ENCODE measurements at places on chromosomes 3 and 15.

GRCh38 chr3:2484162-2485026, 385.7 kb downstream of the CNTN4 start:
- no peak for DNase-seq

GRCh38 chr3:4738737-4739274, 240.4 kb upstream of the BHLHE40 start:
- DNase-seq = no peak

DNA sequence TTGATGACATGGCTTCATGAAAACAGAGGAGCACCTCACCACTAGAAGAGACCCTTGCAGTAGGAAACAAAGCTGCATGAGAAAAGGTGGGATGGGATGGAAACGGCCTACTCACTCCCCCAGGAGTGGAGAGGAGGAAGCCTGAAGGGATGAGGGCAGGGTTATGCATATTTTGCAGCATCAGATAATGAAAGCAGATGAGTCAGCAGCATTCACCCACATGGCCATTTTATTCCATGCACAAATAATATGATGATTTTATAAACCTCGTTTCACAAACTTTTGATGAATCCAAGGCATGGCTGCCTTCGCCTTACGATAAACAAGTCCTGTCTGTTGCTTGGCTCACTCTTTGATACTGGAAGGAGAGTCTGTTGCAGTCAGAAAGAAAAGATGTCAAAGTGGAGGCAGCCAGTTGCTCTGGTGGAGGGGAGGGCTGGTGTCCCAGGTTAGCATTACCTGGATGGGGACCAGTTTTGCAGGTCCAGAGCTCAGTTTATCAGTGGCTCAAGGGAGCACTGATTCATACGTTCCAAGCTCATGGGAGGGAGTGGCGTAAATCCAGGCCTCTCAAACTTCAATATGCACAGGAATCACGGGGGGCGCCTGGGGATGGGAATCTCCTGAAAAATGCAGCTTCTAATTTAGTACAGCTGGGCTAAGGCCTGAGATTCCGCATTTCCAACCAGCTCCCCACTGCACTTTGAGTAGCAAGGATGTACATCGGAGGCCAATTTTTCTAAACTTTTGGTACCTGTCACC, 9.2 kb upstream of the EHD4 start:
- DNase-seq = no peak

GRCh38 chr3:52443791-52444687, 864 bp downstream of the SEMA3G start:
- no peak for DNase-seq

GRCh38 chr3:123081718-123082369, 15.0 kb downstream of the PDIA5 start:
- no peak for DNase-seq

- no peak for DNase-seq
These were observed 54.5 kb downstream of the NEK11 start for GRCh38 chr3:131081224-131081623.

DNA sequence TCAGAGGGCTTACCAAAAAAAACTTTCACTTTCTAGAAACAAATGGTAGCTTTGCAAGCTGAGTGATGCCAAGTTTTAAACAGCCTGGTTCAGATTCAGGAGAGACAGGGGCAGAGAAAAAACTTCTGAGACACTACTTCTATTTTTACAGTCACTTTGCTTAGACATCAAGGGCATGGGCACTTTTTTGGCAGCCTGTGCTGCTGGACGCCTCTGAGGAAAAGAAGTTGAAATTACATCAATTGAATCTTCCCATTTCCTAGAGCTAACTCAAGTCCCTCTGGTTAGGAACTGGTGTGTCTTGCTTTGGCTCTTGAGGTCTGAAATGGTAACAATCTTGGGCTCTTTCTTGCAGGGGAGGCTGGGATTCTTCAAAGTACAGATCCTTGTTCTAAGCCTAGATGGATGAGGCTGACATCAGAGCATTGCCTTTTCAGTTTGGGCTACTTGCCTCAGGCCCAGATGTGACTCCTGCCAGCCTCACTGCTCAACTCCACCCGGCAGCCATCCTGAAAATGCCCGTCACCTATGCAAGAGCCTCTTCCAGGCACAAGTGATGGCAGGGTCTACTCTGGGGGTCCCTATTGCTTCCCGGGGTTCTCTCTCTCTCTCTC, 357.5 kb downstream of the FOXP1 start:
- DNase-seq = peak; percentile 22

- DNase-seq = no peak
These were observed 3.4 kb upstream of the POLG start for GRCh38 chr15:89338036-89338435.

DNA sequence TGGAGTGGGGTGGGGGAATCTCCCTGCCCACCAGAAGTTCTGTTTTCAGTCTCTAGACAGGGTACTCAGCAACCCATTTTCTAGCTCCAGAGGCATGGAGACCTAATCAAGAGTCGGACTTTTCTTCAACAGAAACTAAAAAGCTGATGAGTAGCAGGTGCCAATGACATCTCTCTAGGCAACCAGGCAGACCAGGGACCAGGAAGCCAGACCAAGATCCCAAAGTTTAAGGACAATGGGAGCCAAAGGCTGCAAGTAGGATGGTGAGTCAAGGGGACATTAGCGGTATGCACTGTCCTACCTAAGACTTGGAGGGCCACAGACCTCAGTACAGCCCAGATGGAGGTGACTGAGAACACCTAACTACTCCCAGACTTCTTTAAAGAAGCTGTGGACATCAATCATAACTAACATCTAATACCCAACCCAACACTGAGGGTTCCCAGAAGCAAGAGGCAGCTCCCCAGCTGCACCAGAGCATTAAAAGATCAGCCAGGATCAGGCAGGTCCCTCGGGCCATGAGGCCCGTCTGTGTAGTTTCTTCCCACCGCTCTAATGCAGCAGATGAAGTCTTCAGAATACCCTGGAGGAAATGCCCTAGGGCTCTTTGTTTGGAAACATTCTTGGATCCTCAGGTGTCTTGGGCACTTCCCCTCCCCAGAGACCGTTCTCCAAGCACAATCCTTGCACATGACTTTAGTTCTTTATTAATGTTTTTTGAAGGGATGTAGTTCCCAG, 979 bp downstream of the CCDC71 start:
- DNase-seq = no peak

DNA sequence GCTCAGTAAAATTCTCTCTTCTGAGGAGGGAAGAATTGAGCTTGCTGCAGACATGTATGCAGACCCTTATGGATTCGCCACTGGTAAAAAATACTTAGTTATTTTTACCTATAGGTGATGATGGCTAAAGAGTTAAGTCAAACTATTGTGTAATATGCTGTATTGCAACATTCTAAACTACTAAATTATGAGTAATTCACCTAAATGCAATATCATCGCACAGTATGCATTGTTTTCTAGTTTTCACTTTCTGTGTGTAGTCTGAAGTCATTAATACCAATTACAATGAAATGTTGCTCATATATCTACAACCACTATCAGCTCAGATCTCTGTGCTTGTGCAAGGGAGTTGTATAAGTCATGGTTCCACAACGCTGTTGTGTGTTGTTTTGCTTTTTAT, 48.7 kb upstream of the ROBO2 start:
- DNase-seq = no peak

GRCh38 chr3:99119385-99119784, 217.9 kb upstream of the DCBLD2 start:
- DNase-seq = no peak

DNA sequence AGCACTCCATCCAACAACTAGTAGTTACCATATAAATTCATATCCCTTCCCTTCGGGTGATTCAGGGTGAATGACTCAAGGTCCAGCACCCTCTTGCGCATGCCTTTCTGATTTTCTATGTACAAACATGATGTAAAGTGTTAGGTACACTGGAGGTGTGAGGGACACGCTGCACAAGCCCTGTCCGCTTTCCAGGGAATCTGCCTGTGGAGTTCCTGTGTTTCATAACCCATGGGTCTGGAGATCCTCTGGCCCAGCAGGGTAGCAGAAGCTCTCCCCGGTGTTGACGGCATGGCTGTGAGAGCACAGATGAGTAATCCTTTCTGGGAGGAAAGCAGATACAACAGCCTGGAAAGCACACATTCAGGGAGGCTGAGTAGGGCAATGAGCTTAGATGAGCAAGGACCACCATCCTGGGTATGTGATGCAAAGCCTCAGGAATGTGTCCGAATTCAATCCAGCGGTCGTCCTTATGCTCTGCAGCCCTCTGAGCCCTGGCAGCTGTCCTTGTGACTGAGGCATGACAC, 142.9 kb upstream of the TP63 start:
- no peak for DNase-seq

DNA sequence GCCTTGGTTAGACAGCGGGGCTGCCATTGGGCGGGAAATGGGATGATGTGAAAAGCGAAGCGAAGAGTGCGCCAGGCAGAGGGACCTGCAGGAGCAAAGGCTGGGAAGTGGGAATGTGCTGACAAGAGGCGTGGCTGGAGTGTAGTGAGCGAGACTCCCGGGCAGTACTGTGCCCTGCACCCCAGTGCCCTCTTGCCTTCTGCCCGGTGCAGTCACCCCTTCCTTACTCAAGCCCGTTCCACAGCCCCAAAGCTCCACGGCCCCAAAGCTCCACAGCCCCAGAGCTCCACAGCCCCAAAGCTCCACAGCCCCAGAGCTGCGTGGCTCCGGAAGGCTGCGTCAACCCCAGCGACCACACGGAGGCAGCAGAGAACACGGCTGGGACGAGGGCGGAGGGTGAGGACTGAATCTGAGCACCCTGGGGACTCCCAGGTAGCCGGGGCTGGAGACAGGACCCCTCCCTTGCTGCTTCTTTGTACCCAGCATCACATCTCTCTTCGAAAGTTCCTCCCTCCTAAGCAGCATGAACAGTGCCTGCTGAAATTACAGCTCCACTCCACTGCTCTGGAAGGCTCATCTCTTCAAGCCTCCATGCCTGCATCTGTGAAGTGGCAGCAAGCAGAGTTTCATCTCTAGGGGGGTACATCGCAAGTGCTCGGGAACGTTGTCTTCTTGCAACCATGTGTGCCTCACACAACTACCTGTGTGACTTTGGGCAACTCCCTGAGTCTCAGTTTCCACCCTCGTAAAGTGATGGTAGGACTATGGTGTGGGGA, 108.9 kb downstream of the FBLN2 start:
- peak; percentile 36 for DNase-seq

DNA sequence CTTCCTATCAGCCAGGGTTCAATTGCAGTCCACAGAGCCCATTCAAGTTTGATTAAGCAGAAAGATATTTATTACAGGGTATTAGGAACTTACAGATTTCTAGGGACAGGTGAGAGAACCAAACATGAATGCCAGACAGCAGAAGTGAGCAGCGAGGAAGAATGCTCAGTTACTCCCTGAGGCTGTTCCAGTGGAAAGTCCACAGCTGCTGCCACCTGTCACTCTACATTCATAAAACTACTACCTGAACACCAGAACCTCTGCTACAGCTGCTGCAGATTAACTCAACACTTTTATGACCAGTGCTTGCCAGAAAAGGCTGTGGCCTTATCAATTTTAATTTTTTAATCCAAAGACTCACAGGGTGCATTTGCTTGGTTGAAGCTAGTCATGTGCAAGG, 325.4 kb upstream of the ONECUT1 start:
- no peak for DNase-seq

- DNase-seq = no peak
These were observed 72.6 kb upstream of the SEMA6D start for GRCh38 chr15:47644722-47645121.

DNA sequence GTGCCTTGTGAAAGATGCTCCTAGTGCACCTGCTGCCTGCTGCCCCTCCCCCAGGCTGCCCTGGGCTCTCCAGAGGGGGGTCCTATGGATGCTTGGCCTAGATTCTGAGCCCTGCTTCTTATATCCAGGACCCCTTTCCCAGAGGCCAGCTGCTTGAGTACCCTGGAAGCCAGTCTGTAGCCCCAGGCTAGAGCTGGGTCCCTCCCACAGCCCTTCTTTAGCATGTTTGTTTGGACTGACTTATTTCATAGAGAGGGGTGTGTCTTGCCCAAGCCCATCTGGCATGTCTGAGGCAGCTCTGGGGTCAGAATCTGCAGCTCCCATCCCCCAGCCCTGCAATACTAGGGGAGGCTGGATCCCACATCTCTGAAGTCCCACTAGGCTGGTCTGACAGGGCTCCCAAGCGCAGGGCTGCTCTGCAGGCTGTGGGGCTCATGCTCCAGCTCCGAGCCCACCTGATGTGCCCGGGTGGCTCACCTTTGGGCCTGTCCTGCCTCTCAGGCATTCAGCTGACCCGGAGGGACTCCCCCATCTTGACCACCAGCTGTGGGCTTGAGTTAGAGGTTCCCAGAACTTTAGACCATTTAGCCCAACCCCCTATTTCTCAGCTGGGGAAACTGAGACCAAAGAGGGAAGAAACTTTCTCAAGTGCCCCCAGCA, 3.1 kb downstream of the CHRNB4 start:
- DNase-seq = no peak

DNA sequence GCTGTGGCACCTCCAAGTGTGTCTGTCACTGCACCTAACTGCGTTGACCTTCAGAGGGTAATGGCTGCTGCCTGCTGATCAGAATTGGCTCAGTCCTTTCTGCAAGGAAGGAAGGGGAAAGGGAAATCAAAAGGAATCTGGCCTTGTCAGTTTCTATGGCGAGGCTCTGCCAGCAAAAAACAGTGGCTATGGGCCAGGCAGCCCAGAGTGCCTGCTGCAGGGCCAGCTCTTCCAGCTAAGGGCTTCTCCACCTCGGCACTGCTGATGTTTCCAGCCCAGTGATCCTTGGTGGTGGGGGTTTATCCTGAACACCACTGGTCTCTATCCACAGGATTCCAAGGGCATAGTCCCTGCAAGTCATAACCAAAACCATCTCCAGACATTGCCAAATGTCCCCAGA, 184.3 kb downstream of the TJP1 start:
- DNase-seq = no peak

DNA sequence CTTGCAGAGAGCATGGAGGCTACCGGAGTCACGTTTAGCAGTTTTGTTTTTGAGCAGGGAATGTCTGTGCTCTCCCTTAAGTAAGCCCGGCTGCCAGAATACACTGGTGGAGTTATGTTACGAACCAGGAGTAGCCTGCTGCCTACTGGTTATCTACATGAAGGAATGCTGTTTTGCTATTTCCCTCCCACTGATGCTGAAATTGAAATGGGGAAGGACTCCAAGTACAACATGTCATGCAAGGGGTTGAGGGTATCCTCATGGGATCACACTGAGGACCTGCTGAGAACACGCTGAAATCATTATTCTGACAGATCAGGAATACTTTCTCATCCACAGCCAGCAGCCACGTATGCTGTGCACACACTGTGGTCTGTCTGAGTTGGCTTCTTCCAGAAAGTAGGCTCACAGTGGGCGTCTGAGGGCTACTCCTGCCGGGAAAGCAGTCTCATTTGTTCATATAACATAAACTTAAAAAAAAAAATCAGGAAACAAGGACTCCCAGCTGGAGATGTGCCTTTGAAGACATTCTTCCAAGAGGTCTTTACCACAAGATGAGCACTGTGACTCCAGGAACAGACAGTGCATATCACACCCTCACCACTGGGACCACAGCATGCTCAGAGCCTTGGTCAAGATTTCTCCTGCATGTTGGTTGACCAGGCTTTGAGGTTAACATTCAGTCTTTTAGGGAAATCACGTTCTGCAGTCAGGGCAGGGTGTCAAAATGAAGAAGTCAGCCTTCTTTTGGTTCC, 300.4 kb upstream of the RASGRP1 start:
- peak; percentile 16 for DNase-seq

DNA sequence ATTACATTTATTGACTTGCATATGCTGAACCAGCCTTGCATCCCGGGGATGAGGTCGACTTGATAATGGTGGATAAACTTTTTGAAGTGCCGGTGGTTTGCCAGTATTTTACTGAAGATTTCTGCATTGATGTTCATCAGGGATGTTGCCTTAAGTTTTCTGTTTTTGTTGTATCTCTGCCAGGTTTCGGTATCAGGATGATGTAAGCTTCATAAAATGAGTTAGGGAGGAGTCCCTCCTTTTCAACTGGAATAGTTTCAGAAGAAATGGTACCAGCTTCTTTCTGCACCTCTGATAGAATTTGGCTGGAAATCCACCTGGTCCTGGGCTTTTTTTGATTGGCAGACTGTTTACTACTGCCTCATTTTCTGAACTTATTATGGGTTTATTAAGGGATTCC, 250.8 kb downstream of the TBC1D5 start:
- no peak for DNase-seq
